ENCODE measurements at places on chromosomes 5 and 9. TPM values are rescaled to one million over a fixed set of nuclear protein-coding genes. Genes with fewer than 3 reads are reported as not detected.

DNA sequence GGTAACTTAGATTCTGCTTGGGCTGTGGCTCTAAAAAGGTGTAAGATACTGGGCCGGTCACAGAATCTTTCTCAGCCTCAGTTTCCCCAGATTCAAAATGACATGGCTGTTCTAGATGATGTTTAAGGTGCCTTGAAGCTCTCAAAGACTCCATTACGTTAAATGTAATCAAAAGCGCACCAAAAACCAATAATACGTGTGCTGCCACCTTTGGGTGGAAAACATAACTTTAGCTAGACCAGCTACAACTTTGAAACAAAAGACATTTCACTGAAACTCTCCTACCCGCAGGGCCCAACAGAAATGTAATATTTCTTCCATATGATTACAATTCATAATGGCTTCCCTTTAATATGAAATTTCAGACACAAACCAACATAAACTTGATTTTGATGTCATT, 35.0 kb upstream of the PCSK5 start:
- DNase-seq, result no peak

CCDC192 gene
- total RNA-seq, result not detected

SLF1 gene
- total RNA-seq, result 4.8 TPM

DNA sequence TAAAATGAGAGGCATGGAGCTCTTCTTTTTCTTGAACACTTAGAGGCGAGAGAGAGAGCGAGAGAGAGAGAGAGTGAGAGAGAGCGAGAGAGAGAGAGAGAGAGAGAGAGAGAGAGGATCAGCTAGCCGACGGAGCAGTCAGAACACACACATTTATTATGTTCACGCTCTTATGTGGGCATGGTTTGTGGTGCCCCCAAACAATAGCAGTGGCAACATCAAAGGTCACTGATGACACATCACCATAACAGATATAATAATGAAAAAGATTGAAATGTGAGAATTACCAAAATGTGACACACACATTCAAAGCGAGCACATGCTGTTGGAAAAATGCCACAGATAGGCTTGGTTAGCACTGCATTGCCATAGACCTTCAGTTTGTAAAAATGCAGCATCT, 116.1 kb downstream of the KDM4C start:
- DNase-seq, result no peak

SIGMAR1 gene
- 31.8 TPM for total RNA-seq

DNA sequence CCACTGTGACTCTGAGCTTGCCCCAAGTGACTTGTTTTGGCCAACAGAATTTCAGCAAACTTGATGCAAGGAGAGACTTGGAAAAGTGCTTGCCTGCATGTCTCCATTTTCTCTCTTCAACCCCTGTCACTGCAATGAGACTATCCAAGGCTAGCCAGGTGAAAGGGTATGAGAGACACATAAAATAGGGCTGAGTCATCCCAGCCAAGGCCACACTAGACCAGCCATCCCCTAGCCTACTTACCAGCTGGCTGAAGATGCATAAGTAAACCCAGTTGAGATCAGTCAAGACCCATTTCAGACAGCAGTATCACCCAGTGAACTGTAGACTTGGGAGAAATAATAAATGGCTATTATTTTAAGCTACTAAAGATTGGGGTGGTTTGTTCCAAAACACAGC, 52.9 kb upstream of the VLDLR start:
- DNase-seq, result no peak

- no peak for DNase-seq
Observed at GRCh38 chr9:81558091-81558830, 131.1 kb downstream of the TLE1 start.

DNA sequence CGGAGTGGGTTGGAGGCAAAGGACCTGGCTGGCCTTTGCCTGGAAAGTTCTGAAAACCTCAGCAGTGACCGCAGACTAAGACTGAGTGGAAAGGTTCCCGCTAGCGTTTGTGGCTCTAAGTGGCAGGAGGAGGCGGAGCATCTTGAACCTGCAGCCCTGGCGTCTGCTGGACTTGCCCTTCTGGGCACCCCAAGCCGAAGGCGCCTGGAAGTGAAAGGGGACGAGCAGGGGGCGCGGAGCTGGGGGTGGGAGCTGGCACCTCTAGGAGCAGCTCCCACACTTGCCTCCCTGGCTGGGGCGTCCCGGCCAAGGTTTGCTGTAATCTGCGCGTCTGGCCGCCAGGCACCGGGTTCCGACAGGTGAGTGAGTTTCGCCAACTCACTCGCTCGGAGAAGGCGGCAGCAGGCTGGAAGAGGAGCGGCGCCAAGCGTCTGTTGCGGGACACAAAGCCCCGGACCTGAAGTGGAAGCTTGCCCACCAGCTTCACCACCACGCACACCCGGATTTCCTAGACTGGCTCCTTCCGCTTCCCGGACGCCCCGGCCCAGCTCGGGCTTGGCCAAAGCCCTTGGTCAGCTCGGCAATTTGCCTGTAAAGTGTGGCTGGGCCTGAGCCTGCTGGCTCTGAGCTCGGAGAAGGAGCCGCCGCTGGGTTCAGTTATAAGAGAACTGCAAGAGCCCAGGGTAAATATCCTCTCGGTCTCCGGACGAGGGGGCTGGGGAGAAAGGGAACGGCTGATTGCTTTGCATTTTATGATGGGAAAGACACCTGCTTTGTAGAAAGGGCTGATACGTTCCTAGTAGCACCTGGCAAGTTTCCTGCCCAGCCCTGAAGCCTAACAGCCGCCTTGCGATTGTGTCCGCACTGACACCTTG, at the start of gene GNA14:
Gene GNA14, minus strand, starts transcription at position 89 of the 875 bp plus-strand sequence. CDS start 529 bp downstream, outside the sequence.
- peak; percentile 83 for DNase-seq

DNA sequence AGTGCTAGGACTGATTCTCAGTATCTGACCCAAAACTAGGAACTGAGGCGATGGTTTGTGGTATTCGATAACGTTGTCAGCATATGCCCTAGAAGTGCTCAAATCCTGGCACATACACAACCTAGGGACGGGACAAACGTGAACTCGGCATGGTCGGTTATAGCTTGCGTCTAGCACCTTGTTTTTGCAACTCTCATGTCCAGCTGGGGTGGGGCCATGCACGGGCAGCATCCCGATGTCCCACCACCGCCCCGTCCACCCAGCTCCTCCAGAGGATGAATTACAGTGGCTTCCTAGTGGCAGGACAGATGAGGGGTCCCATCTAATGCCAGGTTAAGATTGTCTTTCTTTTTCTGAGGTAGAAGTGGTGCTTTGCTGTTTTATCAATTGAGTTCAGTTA, 31.6 kb downstream of the PROP1 start:
- no peak for DNase-seq

NR6A1 gene
- total RNA-seq, result 1.2 TPM

- DNase-seq, result no peak
Observed at GRCh38 chr5:144177548-144177947, 6.9 kb downstream of the KCTD16 start.

DNA sequence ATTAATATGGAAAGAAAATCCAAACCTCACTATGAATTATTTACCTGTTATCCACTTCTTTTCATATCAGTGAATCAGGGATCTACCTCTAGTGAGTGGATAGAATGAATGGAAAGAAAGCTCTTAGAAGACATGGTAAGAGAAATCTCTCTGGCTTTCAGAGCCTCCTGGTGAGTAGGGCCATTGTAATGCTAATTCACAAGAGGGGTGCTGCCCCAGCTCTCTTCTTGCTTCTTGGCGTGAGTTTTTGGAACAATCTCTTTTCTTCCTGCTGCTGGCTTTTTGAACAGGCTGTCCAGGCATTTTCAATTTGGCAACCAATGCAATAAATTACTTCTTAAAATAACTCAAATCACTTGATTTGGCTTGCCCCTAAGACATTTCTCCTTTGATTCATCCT, 49.9 kb upstream of the KCNN2 start:
- no peak for DNase-seq

RMRP gene
- 22,490 TPM for total RNA-seq

CDC25C gene
- 0.21 TPM for total RNA-seq

DNA sequence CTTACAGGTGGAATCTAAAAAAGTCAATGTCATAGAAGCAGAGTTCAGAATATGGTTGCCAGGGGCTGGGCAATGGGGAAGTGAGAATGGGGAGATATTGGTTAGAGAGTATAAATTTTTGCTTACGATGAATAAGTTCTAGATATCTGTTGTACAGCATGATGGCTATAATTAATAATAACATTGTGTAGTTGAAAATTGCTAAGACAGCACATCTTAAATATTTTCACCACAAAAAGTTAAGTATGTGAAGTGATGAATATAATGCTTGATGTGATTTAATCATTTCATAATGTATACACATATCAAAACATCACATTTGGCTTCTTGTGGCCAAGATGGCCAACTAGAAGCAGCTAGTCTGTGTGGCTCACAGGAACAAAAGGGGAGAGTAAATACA, 425.9 kb upstream of the ACO1 start:
- no peak for DNase-seq

DNA sequence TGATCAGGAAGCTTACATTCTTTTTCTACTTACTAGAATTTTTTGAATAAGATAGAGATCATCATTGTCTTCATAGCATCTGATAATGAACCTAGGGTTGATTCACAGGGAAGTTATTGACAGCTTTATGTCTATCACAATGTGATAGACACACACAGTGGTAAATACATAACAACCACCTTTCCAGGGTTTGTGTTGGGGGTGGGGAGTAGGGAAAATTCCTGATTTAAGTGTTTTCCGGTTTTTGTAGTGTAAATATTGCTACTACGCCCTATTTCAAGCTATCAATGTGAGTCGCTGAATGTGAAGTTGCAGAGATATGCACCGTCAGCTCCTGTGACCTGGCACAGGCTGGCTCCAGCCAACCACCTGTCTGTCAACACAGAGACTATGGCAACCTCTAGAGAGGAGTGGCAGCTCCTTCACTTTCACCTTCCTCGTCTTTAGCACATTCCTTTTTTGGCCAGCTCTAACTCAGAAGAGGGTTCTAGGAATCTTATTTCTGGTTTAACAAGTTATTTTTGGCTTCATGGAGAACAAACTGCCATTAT, 224.9 kb downstream of the MAT2B start:
- no peak for DNase-seq

PCDHGB5 gene
- 7.7 TPM for total RNA-seq

KCTD16 gene
- total RNA-seq, result not detected

- DNase-seq, result no peak
Observed at GRCh38 chr5:86565197-86565789, 52.4 kb upstream of the COX7C start.

DNA sequence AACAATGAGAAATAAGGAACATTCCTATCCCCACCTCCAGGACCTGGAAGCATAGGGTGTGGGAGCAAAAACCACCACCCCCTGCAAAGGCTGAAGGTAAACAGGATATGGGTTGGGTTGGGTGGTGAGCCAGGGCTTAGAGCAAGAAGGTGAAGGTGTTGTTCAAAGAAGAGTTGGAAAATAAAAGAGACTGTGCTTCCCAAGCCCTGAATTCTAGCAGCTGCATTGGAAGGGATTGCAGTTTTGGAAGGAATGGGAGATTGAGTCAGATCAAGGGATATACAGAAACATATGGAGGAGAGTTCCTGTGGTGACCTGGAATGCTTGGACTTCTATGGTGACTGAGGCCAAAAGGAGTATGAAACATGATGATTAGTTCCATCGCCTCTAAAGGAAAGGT, 24.7 kb upstream of the MTAP start:
- no peak for DNase-seq

IGFBPL1 gene
- total RNA-seq, result 0.31 TPM

GRCh38 chr5:31196309-31196708, 2.8 kb downstream of the CDH6 start:
- no peak for DNase-seq

GPRIN1 gene
- 0.97 TPM for total RNA-seq

C8G gene
- 0.88 TPM for total RNA-seq

DNA sequence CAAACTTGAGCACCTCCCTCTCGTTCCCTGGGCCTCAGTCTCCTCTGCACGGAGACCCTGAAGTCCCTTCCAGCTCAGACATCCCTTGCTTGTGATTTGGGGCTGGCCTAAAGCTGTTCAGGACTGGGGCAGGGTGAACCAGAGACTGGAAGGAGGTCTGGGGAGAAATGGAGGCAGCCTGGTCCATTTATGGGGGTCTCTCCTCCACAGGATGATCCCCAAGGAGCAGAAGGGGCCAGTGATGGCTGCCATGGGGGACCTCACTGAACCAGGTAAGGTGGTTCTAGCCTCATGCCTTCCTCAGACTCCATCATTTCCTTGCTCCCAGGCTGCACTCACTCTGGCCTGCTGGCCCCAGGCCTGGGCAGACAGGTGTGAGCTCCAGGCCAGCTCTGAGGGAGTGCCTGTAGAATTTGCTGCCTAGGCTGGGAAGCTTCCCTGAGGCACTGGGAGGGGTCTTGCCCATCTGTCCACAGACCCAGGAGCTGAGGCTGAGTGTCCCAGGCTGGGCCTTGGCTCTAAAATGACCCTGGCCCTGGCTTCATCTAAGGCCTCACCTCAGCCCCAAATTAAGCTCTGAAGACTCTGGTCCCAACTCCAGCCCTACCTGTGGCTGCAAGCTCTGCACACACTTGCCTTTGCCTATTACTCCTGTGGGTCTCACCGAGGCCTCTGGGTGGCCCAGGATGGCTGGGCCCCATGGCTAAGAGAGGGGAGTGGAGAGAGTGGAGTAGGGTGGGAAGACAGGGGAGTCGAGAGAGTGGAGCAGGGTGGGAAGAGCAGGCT, 1.9 kb downstream of the MYOZ3 start:
- peak; percentile 9 for DNase-seq

KCNN2 gene
- total RNA-seq, result 16.8 TPM

- no peak for DNase-seq
Observed at GRCh38 chr9:109149089-109149488, 18.0 kb downstream of the FRRS1L start.

DNA sequence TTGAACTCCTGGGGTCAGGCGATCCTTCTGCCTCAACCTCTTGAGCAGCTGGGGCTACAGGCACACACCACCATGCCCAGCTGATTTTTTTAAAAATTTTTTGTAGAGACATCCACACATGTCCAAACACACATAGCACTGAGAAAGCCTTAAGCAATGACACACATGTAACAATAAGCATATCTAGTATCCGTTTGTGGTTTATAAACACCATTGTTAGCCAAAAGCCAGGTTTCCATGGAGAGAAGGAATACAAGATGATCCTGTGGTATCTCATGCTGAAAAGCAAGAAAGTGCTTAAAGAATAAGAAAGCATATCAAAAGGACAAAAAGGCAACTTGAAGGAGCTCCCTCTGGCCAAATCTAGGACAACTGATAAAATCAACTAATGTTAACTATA, 29.7 kb upstream of the SLC1A3 start:
- no peak for DNase-seq

DNA sequence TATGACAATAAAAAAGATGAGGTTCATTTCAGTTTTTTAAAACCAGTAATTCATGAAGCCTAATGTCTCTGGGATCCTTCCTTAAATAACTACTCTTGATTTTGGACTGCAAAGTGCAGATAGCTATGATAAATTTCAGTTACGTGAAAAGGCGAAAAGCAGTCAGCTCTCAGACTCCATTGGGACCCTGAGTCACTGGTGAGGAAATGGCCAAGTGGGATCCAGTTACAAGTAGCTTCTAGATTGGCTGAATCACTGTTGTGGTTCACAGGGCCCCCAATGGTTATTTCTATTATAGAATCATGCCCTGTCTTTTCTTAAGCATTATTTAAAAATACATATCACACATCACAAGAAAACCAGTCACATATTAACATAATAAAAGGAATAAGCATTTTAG, 31.1 kb upstream of the PPP3R2 start:
- no peak for DNase-seq

TRIM7 gene
- total RNA-seq, result 5.9 TPM
